ENCODE measurements at places on chromosomes 4 and X.

DNA sequence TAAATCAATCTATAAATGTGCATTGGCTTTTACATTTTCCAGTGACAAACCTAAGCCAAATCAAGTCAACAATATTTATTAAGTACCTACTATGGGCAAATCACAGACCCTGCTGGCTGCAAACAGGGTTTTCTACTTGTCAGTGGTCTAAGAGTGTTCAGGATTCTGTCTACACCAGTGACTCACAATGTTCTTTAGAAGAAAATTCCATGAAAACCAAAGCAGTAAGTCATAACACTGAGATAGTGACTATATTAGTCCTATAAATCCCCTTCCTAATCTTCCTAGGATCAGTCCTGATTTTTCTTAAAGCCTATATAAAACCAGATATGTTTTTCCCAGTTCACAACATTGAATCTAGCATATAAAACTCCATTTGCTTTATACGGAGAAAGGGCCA lies 69.7 kb downstream of the PPP3CA start:
- no peak overlapping the region for H3K4me3 ChIP-seq
- no peaks in the 10 kb centered on the region for H3K4me1 ChIP-seq
- no peaks in the 10 kb centered on the region for H3K27me3 ChIP-seq
- H3K27ac ChIP-seq = no peak overlapping the region
- H3K36me3 ChIP-seq = no peaks in the 10 kb centered on the region

DNA sequence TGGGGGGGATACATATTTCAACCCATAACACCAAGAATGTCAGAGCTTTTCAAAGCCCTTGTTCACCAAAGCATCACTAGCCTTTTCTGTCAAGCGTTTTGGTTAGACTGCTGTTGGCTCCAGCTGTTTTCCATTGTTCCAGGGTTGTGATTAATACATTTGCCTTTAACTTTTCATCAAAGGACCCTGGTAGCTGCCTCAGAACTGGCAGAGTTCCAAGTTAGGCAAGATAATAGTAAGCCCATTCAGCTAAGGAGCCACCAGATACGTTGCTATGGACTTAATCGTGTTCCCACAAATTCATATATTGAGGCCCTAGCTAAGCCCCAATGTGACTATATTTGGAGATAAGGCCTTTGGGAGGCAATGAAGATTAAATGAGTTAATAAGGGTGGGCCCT lies 37.1 kb downstream of the ENOPH1 start:
- H3K27me3 ChIP-seq = no peaks in the 10 kb centered on the region
- no peaks in the 10 kb centered on the region for H3K4me1 ChIP-seq
- H3K4me3 ChIP-seq = no peak overlapping the region

GRCh38 chr4:11009281-11009680 lies 324.7 kb upstream of the CLNK start:
- no peaks in the 10 kb centered on the region for H3K4me1 ChIP-seq
- no peaks in the 10 kb centered on the region for H3K27me3 ChIP-seq
- no peak overlapping the region for H3K4me3 ChIP-seq
- H3K36me3 ChIP-seq = no peaks in the 10 kb centered on the region
- no peak overlapping the region for H3K27ac ChIP-seq
- DNase-seq = no peak

GRCh38 chr4:185395238-185395955 lies at the start of gene LRP2BP:
TSS of gene LRP2BP (minus strand) at chr4:185395924. CDS start at chr4:185378186, 17,738 bp downstream.
- peak; percentile 18 for DNase-seq
- peaks cover 26% of the 10 kb centered on the region for H3K4me1 ChIP-seq
- H3K27me3 ChIP-seq = no peaks in the 10 kb centered on the region
- peak within 1 kb of the TSS; percentile 95 for H3K27ac ChIP-seq

DNA sequence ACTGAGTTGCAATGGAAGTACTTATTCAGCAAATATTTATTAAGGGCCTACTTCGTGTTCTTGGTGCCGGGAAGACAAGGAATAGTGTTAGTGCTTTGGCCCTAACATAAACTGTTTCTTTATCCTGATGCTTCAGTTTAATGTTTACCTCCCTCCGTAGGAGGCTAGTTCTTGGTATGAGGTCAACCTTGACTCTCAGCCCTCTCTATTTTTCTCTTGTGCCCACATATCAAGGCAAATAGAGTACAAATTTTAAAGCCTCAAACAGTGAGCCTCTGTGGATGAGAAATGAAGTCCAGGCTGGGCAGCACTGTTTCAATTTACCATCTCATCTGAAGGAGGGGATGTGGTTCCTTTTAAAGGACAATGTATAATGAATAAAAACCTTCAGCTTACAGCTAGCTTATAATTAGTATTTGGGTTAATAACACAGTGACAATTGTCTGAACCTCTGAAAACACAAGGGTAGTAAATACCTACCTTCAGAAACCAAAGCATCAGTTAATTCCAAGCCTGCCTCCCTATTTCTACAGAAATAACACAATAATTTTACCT lies 68.5 kb downstream of the SH3RF1 start:
- DNase-seq = no peak
- peaks cover 30% of the 10 kb centered on the region for H3K4me1 ChIP-seq
- H3K36me3 ChIP-seq = no peaks in the 10 kb centered on the region

- H3K4me1 ChIP-seq = 0 out of 2 replicates have a peak, but pooled peaks cover 7% of the 10 kb centered on the region
- no peak overlapping the region for H3K4me3 ChIP-seq
- H3K36me3 ChIP-seq = no peaks in the 10 kb centered on the region
- peak; percentile 58 for DNase-seq
- H3K27me3 ChIP-seq = no peaks in the 10 kb centered on the region
Measured at GRCh38 chr4:14348506-14348905, 653.8 kb upstream of the CPEB2 start.

- peaks cover 8% of the 10 kb centered on the region for H3K4me1 ChIP-seq
- H3K27ac ChIP-seq = no peak overlapping the region
- H3K36me3 ChIP-seq = no peaks in the 10 kb centered on the region
- peak; percentile 7 for DNase-seq
Measured at GRCh38 chrX:63561425-63561824, 210.3 kb upstream of the SPIN4 start.

- no peaks in the 10 kb centered on the region for H3K4me1 ChIP-seq
- peaks cover 6% of the 10 kb centered on the region for H3K27me3 ChIP-seq
- no peak overlapping the region for H3K4me3 ChIP-seq
- DNase-seq = no peak
- H3K36me3 ChIP-seq = no peaks in the 10 kb centered on the region
Measured at GRCh38 chrX:7709845-7710244, 133.1 kb upstream of the VCX start.

DNA sequence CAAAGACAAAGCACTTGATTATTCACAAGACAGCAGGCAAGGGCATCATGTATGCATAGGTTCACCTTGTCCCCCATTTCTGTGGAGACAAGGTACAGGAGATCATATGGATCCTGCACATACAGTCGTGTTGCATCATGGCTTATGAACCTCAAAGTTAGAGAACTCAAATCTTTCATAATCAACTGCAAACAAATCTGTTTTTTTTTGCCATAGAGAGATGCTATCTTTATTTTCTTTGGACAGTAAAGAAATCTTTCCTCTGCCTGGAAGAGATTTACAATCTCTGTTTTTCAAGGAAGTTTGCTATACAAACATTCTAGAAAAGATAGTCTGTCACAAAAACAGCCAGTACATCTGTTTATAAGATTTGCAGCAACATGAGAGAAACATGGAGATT lies 578.8 kb downstream of the ANKRD50 start:
- no peaks in the 10 kb centered on the region for H3K36me3 ChIP-seq
- no peak overlapping the region for H3K4me3 ChIP-seq
- DNase-seq = no peak

GRCh38 chrX:109873574-109873973 lies 129.3 kb upstream of the TMEM164 start:
- no peaks in the 10 kb centered on the region for H3K4me1 ChIP-seq
- H3K4me3 ChIP-seq = no peak overlapping the region
- no peaks in the 10 kb centered on the region for H3K27me3 ChIP-seq
- no peak overlapping the region for H3K27ac ChIP-seq
- no peaks in the 10 kb centered on the region for H3K36me3 ChIP-seq

DNA sequence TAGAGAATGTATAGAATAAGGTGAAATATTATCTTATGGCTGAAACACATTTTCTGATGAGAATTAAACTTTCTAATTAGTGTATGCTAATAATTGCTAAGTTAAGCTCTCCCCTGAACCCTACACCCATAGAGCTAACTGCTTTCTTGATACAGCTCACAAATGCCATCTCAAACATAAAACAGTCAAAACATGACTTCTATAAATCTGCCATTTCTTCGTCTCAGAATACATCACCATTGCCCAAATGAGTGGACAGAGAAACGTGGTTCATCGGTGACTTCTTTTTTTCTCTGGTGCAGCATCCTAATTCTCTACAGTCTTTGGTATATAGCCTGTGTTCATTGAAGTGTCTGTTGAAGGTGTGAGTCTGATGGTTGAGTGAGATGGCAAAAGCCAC lies 554.6 kb downstream of the NLGN4X start:
- H3K27me3 ChIP-seq = no peaks in the 10 kb centered on the region
- H3K4me3 ChIP-seq = no peak overlapping the region
- no peak overlapping the region for H3K27ac ChIP-seq
- H3K36me3 ChIP-seq = no peaks in the 10 kb centered on the region
- H3K4me1 ChIP-seq = no peaks in the 10 kb centered on the region
- DNase-seq = no peak

DNA sequence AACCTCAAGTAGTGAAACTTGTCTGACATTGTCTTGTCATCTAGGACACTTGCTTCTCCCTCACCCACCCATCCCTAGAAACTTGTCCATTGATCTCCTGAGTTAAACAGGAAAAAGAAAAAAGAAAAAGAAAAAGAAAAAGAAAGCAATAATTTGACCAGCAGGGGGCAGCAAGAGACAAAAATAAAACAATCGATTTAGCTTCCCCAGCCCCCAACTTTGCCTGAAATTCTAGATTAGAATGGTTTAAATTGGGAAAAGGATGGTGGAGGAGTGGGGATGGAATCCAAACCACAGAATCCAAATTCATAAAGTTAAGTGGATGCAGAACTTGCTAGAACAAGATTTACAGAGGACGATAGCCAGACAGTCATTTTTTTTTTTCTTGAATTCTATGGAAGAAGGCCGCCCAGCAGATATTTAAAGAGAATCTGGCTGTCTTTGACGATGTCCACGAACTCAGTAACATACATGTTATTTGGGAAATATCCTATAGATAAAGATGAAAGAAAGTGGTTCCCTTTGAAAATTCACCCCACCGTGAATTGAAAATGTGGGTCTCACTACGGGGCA lies 282.9 kb downstream of the USP46 start:
- H3K4me1 ChIP-seq = peaks cover 11% of the 10 kb centered on the region
- H3K27ac ChIP-seq = no peak overlapping the region
- H3K4me3 ChIP-seq = no peak overlapping the region
- peaks cover 24% of the 10 kb centered on the region for H3K27me3 ChIP-seq
- peak; percentile 77 for DNase-seq

GRCh38 chr4:89353514-89353913 lies 45.9 kb upstream of the GPRIN3 start:
- DNase-seq = no peak
- H3K27ac ChIP-seq = no peak overlapping the region
- peaks cover 19% of the 10 kb centered on the region for H3K27me3 ChIP-seq
- H3K36me3 ChIP-seq = no peaks in the 10 kb centered on the region
- H3K4me3 ChIP-seq = no peak overlapping the region

DNA sequence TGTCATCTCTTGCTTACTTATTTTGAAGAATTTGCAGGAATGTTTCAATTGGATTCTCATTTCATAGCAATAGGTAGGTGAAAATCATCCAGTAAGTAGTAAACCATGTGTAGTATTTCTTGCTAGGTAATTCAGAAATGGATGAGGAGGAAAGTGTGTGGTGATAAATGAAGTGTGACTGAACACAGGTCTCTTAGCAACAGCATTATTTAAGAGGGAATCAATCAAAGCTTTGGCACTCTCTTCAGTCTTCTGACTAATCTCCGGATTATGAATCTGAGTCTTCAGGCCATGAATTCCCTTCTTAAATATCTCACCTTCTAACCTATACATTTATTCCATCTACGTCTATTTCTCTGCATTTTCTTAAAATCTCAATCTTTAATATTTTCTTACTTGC lies 55.8 kb upstream of the ARHGAP24 start:
- H3K4me1 ChIP-seq = peaks cover 7% of the 10 kb centered on the region
- H3K27me3 ChIP-seq = no peaks in the 10 kb centered on the region
- H3K27ac ChIP-seq = no peak overlapping the region
- no peaks in the 10 kb centered on the region for H3K36me3 ChIP-seq

DNA sequence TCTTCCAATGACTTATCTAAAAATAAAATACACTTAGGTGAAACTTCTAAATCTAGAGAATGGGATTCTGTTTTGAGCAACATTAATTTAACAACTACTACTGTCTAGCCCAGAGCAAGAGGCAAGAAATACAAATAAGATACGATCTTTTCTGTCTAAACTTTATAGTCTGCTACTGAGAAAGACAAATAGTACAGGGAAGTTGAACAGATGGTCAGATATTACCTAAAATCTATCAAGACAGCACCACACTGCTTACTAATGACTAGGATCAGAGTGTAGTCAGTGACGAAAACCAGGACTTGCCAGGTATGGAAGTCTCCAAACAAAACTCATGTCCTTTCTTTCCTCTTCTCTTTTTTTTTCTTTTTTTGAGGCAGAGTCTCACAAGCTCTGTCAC lies 7.1 kb downstream of the FAM13A start:
- no peak for DNase-seq
- no peak overlapping the region for H3K4me3 ChIP-seq
- no peaks in the 10 kb centered on the region for H3K36me3 ChIP-seq
- H3K27me3 ChIP-seq = no peaks in the 10 kb centered on the region

DNA sequence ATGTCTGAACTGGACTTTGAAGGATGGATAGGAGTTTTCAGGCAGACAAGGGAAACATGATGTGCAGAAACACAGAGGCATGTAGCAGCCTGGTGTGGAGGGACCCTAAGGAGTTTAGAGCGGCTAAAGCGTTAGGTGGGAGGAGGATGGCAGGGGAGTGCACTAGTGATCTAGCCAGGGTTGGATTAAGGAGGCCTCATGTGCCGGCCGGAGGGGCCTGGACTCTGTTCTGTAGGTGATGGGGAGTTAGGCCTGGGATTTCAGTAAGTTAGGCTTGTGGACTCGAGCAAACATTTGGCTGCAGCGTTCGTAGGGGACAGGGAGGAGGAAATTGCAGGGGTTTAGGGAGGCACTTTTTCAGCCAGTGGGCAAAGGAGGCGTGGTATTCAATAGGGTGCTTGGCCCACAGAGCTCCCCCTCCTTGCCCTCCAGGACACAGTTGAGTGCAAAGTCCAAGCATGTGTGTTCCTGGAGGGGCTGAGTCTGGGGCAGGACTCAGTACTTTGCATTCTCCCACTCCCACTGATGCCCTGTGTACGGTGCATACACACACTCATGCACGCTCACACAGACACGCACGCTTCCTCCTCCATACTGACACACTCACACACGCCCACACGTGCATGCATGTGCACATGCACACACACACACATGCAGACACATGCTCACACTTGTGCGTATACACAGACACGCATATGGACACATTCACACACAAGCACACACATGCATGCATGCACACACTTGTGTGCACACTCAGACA lies 18.6 kb downstream of the PSAPL1 start:
- H3K4me1 ChIP-seq = no peaks in the 10 kb centered on the region
- H3K4me3 ChIP-seq = no peak overlapping the region
- H3K27ac ChIP-seq = no peak overlapping the region
- no peak for DNase-seq
- H3K36me3 ChIP-seq = no peaks in the 10 kb centered on the region
- no peaks in the 10 kb centered on the region for H3K27me3 ChIP-seq

DNA sequence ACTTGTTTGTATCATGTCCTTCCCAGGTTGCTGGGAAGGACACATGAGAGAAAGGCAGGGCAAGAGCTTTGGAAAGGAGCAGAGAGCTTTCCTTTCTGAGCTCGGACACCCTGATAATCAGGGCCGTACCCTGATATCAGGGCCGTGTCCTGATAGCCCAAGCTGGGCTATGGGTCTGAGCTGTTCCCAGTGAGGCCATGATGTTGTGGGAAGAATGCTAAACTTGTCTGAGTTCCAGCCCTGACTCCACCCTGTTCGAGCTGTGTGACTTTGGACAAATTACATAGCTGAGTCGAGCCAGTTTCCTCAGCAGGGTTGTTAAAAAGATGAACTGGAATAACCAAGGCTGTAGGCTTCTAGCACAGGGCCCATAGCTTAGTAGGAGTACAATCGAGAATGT lies 3.3 kb upstream of the CXCR3 start:
- H3K36me3 ChIP-seq = no peaks in the 10 kb centered on the region
- no peak overlapping the region for H3K4me3 ChIP-seq
- H3K27ac ChIP-seq = peak overlapping the region; percentile 76
- H3K27me3 ChIP-seq = no peaks in the 10 kb centered on the region
